HCT116 (cell line): ENCODE measurements at places on chromosomes 2 and 18. TPM values are rescaled to one million over a fixed set of nuclear protein-coding genes. Genes with fewer than 3 reads are reported as not detected.
A peak's percentile ranks its signal among the peaks of the same experiment; 100 is the strongest.

- no peak for DNase-seq
These were observed 36.4 kb upstream of the FOSL2 start for GRCh38 chr2:28356095-28356911.

GRCh38 chr2:208315081-208315788 is 49.2 kb downstream of the PIKFYVE start:
- DNase-seq: no peak

DNA sequence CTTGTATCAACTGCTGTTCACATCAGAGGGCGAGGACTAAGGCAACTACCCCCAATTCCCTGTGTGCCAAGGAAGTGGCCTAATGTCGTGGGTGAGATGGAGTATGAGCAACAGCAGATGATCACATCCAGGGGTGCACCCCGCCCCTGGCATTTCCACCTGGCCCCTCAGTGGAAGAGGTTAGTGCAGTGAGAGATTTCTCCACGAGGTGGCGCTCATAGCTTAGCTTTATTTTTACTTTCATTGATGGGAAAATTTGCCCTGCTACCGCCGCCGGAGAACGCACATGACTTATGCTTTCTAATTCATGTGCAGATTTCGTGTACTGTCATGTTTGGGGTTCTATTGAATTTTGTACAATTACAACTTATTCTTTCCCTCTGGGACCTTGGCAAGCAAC is 470.6 kb upstream of the MEX3C start:
- DNase-seq: peak; percentile 8

GRCh38 chr2:113240915-113241911 is 37.5 kb downstream of the PAX8 start:
- peak; percentile 97 for DNase-seq

DNA sequence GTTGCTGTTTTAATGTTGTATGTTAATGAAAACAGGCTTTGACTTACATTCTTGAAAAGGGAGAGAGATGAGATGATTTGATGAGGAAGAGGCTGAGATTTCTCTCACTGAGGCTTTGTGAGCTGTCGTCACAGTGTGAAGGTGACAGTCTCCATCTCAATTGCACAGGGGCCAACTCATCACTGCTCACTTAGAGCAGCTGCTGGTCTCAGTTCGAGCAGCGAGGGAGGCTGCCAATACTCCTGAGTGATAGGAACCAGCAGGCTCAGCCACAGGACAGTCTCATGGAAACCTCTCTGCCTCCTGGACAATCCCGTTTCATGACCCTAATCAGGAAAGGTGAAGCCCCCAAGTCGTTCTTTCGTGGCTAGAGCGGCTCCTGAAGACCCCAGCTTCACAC is 170.7 kb upstream of the SOX11 start:
- DNase-seq: no peak

- no peak for DNase-seq
These were observed 222.4 kb upstream of the APCDD1 start for GRCh38 chr18:10232062-10232461.

DNA sequence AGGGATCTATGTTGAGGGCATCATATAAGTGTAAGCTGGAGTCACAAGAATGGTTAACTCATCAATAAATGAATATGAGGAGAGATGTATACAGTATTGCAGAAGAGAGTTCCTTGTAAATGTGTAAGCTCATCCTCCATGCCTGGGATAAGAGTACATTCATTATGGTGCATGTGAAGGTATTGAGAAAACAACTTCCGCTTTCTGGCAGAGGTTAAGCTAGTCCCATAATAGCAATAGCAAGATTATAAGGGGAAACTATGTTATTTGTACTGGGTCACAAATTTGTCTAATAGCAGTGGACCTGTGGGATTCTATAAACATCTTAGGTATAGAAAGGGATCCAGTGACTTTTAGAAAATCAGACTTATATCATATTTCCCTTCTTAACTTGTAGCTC is 44.1 kb downstream of the SCN2A start:
- DNase-seq: no peak

GRCh38 chr18:60656553-60656952 is 284.0 kb upstream of the MC4R start:
- no peak for DNase-seq

GRCh38 chr2:101395545-101396315 is 8.4 kb upstream of the CREG2 start:
- no peak for DNase-seq

DNA sequence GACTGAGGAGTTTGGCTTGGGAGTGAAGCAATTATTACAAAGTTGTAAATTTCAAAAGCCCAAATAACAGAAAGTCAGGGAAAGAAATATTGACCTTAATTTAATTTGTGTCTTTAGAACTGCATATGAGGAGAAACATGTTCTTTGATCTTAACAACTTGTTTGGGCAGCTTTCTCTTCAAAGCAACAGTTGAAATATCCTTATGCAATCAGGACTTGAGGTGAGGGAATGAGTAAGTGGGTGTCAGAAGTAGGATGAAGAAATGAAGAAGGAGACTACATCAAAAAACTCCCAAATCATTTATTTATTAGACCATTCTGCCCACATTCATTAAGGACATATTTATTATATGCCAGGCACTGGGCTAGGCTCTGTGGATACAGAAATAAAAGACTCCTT is 129.4 kb downstream of the GCA start:
- no peak for DNase-seq

Gene ELOA2
- total RNA-seq: not detected
